Renal cortex interstitium (tissue), 15 donors: ENCODE measurements at places on chromosomes 1 and 21. TPM values are rescaled to one million over a fixed set of nuclear protein-coding genes. Genes with fewer than 3 reads are reported as not detected.

DNA sequence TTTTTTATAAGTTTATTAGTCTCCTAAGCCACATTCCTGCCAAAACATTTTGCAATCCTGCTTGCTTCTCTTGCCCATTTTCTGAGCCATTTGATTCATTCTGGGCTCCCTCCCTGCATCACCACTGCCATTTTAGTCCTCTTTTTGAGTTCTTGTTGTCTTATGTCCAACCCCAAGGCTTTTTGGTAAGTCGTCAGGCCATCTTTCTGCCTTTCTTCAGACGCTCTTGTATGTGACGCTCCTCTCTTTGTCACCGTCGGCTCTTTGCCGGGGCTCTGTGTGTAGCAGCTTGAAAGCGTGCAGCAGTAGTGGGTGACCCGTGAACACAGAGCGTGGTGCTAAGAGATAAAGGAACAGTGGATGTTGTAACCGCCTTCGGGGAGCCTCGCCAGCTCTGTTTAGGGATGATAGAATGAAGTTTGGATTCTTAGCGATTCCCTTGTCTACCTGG, 14.6 kb downstream of the HUNK start:
- no peak for DNase-seq

- no peak for DNase-seq
Measured at GRCh38 chr1:18944810-18945209, 11.7 kb downstream of the IFFO2 start.

- no peak for DNase-seq
Measured at GRCh38 chr1:57839067-57839466, 415.2 kb upstream of the DAB1 start.

GRCh38 chr1:245825128-245825901, 670.5 kb downstream of the KIF26B start:
- no peak for DNase-seq

The ORC1 gene
- 5.8 TPM for polyA plus RNA-seq

The AKR7A3 gene
- 1.5 TPM for polyA plus RNA-seq

The SYNJ1 gene
- 13.3 TPM for polyA plus RNA-seq

The PLA2G2C gene
- polyA plus RNA-seq: 0.11 TPM

The TFF3 gene
- 3.6 TPM for polyA plus RNA-seq
